ENCODE measurements at places on chromosomes 2 and 18.

- DNase-seq = no peak
Observed at GRCh38 chr2:228084717-228085116, 96.8 kb downstream of the SPHKAP start.

GRCh38 chr2:4110273-4110672 lies 406.9 kb downstream of the DCDC2C start:
- DNase-seq = no peak

DNA sequence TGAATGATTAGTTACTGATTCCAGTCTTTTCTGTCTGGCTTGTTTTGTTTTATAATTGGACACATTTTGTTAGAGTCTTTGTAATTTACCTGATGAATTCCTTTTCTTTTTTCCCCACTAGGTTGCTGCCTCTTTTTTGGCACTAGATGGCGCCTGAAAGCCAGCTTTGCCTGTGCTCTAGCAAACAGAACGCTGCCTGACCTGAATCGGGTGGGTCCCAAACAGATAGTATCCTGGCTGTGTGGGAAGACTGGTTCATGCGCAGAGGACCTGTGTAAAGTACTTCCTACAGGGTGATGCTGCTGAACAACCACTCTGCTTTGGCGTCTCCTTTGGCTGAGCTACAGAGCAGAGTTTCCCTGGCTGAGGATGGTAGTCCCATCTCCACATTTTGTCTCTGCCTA lies 288.2 kb downstream of the IKZF2 start:
- peak; percentile 62 for DNase-seq

DNA sequence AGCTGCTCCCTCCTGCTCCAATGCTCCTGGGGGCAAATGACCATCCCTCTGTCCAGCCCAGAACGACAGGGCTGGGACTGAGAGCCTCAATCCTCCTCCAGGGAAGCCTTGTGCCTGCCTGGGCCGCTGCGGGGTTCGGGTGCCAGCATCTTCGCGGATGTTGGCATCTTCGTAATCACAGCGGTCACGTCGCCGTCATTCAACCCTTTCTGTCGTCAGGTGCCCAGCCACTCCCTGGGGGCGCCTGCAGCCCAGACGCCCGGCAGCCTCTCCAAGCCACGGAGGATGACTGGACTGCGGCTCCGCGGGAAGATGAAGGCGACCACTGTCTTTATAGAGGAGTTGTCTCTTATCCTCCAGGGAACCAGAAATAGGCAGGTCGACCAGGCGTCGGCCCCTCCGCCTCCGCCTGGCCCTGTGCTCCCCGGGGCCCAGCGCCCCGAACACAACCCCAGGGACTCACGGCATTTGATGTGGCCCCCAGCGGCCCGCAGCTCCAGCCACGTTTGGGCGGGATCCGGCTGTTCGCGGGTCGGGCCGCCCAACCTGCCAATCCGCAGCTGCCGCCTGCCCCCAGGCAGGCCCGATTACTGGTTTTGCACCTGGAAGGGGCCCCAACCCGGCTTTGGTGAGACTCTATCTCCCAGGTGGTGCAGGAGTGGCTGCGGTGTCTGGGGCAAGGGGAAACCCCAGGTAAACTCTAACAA lies 113.9 kb downstream of the THNSL2 start:
- no peak for DNase-seq

GRCh38 chr2:184078496-184078895 lies 519.8 kb upstream of the ZNF804A start:
- no peak for DNase-seq

GRCh38 chr2:31558401-31559295 lies 22.1 kb downstream of the SRD5A2 start:
- no peak for DNase-seq

DNA sequence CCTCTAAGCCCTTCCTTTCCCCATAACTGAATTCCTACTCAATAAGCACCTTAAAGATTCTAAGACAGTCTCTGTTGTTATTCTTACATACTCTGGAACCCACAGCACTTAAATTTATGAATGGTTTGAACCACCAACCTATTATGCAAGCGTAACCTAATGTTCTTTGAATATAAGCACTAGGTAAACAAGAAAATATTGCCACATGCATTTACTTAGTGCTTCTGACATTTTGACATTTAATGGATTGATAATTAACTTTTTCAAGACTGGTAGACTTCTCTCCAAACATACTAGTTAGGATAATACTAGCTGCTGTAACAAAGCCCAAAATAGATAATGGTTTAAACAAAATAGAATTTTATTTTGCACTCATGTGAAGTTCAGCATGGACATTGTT lies 164.8 kb downstream of the ARHGAP15 start:
- no peak for DNase-seq

- no peak for DNase-seq
Observed at GRCh38 chr2:37776487-37776886, 105.0 kb upstream of the CDC42EP3 start.

DNA sequence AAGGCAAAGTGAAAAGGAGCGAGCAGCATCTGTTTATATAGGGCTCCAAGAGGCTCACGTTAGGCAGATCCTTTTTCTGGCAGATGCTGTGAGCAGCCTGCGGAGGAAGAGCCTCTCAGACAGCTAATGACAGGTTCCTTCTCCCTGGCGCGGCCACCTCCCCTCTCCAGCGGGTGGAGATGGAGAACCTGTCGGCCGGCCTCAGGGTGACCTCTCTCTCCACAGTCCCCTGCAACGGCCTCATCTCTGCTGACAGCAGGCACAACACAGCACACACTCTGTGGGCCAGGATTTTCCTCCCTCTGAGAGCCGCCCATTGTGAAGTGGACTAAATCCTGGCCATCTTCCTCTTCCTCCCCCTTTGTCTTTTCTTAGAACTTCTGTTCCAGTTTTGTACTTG lies 119.8 kb downstream of the PRKCE start:
- DNase-seq = no peak
